Fibroblast of skin of right biceps (primary cell): ENCODE measurements at places on chromosomes 5 and 9.

GRCh38 chr5:16544607-16545374, 72.0 kb downstream of the RETREG1 start:
- peak; percentile 33 for DNase-seq

- DNase-seq, result peak; percentile 29
Measured at GRCh38 chr9:128428644-128429512, 8.2 kb downstream of the CERCAM start.

DNA sequence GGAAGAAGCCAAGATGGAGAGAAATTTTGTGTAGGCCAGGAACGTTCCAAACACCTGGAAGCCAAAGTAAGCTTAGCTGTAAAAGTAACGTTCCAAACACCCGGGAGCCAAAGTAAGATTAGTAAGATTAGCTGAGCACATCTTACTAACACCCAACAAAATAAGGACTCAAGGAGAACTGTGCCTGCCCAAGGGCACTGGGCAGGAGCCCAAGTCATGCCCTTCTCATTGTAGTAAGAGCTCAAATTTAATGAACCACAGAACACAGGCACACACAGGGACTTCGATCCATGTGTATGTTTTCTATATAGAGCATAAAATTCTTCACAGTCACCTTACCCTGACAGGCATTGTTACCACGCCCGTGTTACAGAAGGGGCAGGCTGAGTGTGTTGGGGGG, 36.1 kb upstream of the NXNL2 start:
- no peak for DNase-seq

DNA sequence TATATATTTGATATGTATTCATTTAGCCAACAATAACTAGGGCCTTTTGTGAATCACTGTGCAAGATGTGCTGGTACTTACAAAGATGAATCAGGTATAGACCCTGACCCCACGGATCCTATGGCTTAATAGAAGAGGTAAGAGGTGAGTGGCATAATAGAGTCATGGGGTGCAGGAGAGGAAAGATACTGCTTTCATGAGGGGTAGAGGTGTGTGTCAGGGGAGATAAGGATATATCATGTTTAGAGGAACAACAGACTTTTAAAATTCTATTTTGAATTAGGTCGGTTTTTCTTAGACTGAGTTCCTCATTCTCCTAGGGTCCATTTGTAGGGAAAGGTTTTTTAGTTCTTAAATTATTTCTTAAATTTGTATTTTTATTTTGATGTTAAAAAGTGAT, 27.8 kb downstream of the ZCCHC7 start:
- no peak for DNase-seq

- DNase-seq, result no peak
Measured at GRCh38 chr9:86562691-86563090, 208.5 kb upstream of the TUT7 start.

DNA sequence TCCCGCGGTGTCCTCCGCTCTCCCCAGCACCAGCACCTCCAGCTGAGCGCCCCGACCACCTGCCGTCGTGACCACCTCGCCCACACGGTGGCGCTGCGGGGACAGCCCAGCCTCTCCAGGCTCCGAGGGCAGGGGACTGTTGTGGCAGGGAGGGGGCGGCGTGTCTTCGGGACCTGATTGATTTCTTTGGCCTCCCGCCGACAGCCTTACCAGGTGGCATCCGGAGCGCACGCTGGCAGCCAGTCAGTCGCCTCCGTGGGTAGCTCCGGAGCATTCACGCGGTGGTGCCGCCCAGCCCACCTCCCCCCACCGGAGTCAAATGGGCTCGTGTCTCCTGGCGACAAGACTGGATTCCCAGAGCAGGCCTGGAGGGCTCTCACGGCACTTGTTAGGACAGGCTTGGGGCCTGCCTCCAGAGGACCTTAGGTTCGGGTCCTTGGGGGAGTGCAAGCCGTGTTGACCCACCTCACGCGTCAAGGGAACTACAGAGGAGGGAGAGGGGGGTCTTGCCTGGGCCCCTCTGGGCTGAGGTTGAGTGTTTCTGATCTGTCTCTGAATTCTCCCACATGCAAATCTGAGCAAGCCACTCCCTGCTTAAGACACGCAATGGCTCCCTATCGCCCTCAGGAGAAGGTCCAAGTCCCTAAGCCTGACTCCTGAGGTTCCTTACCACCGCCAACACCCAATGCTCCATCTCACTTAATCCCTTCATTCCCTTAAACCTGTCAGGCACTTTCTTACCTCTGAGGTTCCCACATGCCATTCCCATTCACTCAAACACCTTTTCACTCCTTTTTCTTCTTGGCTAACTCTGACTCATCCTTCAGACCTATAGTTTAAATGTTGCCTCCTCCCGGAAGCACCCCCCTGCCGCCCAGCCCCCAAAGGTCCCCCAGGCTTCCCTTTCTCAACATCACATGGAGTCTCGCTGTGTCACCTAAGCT, 51.2 kb upstream of the GGTA1 start:
- peak; percentile 64 for DNase-seq

DNA sequence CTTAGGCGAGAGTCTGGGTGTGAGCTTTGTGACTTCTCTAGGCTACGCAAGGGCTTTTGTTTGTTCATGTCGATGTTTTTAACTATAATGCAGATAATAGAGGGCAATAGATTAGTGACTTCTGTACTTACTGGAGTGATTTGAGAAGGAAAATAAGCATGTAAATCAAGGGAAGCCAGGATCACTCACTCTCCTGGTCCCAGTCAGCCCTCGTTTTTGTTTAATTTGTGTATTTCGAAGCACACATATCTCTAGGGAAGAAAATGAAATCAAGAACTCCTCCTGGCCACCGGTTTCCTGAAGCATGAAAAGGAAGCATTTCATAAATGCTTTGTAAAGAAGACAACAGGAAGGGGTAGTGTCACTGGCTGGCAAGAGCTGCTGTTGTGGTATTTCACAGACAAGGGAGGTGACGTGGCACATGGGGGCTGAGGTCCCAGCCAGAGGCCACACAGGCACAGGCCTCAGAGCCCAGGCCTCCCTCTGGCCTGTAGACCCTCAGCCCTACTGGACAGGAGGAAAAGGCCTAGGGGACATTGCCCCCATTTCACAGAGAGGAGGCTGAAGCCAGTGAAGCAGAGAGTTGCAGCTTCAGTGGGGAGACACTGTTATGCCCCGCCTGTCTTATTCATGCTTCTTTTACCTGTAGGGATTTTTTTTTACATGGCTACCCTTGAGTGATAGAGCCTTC, 34.1 kb downstream of the IRF1 start:
- DNase-seq, result peak; percentile 66

- DNase-seq, result no peak
Measured at GRCh38 chr9:78033870-78034269, 2.3 kb upstream of the GNAQ start.

- no peak for DNase-seq
Measured at GRCh38 chr9:117546894-117547678, 132.2 kb upstream of the ASTN2 start.

GRCh38 chr9:87518702-87519335, 21.2 kb downstream of the DAPK1 start:
- no peak for DNase-seq

DNA sequence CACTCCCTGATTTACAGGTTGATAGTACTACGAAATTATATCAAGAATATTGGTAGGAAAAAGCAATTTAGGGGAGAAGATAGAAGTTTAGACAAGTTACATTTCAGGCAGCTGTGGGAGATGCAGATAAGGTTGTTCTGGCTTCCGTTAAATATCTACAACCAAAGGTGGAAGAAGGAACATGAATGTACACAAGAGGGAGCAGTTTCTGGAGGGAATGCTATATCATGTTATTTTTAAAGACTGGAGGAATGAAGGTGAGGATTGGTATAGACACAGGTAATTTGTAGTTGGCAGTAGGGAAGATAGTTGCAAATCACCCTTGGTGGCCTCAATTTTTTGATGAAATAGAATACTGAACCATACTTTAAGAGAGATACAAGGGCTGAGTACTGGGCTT, 187.3 kb upstream of the NMUR2 start:
- DNase-seq, result no peak

GRCh38 chr5:647311-647710, 35.2 kb downstream of the CEP72 start:
- DNase-seq, result no peak

GRCh38 chr5:134127376-134127861, 12.9 kb downstream of the TCF7 start:
- no peak for DNase-seq

DNA sequence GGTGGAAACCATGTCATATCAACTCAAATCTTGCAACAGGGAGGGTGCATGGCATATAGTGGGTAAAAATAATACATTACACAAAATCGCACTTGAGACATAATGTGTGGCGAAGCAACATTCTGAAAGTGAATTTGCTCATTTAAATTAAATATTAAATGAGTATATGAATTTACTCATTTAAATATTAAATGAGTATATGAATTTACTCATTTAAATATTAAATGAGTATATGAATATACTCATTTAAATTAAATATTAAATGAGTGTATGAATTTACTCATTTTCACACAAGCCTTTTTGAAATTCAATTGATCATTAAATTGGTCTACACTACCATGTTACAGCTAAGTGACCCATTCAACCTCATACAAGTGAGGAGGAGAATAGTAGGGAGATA, 10.5 kb downstream of the MAST4 start:
- no peak for DNase-seq

DNA sequence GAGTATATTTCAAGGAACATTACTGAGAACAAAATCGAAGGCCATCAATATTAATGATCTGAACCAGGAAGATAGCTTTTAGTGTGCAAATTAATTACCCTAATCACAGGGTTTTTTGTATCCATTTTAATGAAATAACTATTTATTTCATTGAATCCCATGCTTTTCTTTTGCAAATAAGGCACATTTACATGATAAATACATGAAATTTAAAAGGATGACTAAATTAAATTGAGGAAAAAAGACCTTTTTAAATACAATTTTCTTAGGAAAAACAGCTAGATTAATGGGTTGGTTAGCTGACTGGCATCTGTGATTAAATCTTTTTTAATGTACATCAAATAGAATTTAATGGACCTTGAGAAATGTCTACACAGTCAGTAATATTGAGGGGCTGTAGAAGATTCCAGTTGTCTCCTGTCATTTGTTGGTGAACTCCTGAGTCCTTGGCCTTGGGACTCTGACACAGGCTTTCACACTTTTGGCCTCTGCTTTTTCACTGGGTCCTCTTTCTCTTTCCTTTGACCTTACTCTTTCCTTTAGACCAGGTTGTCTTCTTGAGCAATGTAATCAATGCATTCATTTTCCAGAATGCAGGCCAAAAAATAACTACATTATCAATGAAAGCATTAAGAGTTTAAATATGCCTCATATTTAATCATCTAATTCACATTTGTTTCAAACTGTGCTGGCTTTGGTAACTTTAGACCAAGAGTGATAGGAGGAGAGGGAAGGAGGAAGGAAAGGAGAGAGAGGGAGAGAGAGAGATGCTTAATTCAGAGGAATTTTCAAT, 511.5 kb downstream of the ZNF608 start:
- no peak for DNase-seq

- DNase-seq, result peak; percentile 49
Measured at GRCh38 chr5:156366521-156366920, 39.6 kb downstream of the SGCD start.

DNA sequence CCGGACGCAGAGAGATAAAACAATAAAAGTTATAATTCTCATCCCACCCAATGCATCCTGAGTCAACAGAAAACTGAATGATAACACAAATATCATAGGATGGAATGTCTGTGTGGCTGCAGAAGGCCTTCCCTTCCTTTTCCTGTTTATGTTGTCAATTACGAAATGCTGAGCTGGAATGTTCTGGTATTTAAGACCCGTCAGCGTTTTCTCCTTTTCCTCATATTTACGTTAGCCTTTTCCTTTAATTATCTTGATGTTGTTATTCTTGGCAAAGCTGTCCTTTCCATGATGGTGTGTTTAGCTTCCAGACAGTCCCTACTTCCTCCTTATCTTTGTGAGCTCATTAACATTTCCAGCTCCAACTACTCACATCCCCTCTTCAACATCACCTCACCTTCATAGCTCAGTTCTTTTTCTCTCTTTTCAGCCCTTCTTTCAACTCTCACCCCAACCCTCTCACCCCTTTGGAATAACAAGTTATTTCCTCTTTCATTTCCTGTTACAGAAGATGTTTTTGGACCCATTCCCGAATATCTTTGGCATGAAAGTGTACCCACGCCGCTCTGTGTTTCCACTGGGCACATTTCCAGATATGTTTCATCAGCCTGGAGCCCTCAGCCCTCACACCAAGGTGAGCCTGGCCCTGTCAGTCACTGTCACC, 221.6 kb downstream of the NR2F1-AS1 start:
- DNase-seq, result peak; percentile 50

DNA sequence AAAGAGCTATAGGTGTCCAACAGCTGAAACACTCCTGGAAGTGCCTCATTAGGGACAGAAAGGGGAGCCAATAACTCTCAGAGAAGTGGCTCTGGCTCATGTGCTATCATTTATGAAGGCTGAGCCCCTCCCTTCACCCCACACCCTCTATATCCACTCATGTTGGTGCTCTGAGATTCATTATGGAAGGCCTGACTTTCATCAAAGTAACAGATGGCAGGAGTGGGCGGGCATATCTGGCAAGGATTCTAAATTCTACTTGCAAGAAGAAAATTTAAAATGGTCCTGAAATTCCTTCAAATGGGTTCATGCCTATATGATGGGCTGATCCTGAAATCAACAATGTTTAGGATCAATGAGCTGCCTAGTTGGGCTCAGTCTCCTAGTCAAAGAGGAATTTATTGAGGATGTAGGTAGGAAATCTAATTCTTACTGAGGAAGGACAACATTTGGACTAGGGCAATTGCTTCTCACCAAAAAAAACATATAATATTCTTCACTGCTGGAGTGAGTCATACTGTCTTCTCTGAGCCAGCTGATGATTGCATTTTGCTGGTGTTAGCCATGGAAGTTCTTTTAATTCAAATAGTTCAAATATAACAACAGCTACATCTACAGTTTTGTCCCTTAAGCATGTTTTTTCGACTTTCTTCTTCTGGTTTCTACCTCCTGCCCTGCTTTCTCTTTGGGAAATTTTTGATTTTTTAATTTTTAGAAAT, 23.5 kb downstream of the NMRK1 start:
- peak; percentile 58 for DNase-seq

DNA sequence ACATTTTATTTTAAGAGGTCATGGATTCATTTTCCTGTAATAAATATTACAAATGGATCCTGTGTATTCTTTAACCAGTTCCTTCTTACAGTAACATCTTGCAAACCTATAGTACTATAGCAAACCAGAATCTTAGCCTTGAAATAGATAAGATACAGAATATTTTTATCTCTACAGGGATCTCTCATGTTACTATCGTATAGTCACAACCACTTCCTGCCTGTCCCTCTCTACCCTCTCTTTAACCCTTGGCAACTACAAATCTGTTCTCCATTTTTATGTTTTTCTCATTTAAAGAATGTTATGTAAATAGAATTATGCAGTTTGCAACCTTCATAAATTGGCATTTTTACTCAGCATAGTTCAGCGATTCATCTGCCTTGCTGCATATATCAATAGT, 454.0 kb downstream of the DIRAS2 start:
- no peak for DNase-seq
